Activated CD4-positive, alpha-beta T cell treated with anti-CD3 and anti-CD28 coated beads for 24 hours (primary cell): ENCODE measurements at places on chromosomes 13 and 19.

DNA sequence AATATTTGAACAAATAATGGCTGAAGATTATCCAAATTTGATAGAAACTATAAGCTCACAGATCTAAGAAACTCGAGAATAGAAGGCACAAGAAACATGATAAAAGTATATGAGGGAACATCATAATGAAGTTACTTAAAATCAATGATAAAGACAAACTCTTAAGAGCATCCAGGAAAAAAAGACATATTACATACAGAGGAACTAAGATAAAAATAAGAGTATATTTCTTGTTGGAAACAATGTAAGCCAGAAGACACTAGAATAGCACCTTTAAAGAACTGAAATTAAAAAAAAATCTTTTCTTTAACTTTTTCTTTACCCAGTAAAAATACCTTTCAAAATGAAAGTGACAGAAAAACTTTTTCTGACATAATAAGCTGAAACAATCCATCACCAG lies 356.4 kb downstream of the DNAJC15 start:
- DNase-seq, result no peak

GRCh38 chr13:36345438-36346221 lies 564 bp downstream of the SPART start:
- no peak for DNase-seq

- DNase-seq, result no peak
Measured at GRCh38 chr19:19214159-19214490, 2.4 kb downstream of the NCAN start.

DNA sequence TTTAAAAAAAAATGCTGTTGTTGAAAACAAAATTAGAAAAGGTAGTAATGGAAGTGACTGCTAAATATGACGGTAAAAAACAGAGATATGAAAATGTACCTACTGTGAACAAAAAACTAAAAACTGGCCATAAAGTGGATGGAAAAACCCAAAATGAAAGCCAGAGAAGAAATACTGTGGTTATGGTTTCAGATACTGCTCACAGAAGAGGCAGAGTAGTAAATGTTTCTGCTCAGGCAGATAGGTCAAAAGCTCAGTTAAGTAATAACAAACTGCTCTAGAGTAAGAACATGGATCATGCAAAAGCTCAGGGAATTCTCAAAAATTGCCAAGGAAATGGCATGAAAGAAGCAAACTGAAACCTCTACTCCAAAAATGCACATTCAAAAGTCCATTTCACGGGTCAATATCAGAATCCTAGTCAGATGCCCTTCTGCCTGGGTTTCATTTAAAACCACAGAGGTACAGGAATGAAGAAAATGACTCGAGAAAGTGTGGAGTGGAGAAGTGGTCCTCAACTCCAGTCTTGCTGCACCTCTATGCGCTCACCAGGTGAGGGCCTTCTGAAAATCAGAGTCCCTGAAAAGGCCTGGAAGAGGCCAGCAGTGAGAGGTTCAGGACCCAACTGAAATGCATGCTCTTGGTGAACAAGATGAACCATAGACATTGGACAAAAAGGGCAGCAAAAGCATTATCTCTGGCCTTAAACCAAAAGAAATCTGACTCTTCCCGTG lies 315.0 kb upstream of the SPRY2 start:
- no peak for DNase-seq

DNA sequence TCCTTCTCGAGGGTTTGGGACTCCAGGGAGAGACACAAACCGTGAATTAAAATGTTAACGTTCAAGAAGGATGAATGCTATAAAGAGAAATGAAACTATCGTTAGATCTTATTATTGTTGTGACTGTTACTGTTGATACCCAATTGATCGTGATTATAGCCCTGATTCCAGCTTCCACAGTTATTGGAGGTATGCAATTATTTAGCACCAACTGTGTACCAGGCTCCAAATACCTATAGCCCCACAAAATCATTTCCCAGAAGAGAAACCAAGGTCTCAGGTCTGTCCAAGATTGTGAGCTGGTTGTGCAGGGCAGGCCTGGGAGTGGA lies 30.1 kb upstream of the NFIC start:
- no peak for DNase-seq

DNA sequence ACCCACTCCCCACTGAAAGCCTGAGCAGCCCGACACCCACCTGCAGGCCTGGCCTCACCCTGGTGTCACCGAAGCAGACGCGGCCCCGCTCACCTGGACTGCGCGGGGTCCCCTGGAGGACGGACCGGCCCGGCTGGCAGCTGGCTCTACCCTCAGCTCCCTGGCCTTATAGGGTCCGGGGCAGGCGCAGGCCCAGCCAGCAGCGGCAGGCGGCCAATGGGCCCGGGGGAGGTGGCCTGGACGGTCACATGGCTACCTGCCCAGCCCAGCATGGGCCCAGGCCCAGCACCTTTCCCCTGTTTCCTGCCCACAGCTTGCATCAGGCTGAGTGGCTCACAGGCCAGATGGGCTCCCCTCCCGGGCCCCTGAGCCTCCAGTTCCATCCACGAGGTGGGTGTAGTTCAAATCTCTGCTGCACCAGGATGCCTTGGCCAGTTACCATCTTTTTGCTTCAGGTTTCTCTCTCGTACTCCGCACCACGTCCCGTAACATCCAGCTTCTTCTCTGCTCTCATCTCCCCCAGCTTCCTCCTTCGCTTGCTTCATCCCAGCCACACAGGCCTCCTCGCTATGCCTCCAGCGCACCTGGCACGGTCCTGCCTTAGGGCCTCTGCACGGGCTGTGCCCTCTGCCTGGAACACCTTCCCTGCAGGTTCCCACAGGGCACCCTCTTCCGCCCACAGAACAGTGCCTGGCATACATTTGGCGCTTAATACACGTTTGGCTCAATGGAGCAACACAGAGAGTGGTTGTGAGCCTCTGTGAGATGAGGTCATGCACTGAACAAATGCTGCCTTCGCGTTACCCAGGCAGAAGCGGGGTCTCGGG lies at the start of gene PLIN4:
Gene PLIN4, minus strand, starts transcription at position 142 of the 827 bp plus-strand sequence. CDS start 214 bp downstream, outside the sequence.
- no peak for DNase-seq

DNA sequence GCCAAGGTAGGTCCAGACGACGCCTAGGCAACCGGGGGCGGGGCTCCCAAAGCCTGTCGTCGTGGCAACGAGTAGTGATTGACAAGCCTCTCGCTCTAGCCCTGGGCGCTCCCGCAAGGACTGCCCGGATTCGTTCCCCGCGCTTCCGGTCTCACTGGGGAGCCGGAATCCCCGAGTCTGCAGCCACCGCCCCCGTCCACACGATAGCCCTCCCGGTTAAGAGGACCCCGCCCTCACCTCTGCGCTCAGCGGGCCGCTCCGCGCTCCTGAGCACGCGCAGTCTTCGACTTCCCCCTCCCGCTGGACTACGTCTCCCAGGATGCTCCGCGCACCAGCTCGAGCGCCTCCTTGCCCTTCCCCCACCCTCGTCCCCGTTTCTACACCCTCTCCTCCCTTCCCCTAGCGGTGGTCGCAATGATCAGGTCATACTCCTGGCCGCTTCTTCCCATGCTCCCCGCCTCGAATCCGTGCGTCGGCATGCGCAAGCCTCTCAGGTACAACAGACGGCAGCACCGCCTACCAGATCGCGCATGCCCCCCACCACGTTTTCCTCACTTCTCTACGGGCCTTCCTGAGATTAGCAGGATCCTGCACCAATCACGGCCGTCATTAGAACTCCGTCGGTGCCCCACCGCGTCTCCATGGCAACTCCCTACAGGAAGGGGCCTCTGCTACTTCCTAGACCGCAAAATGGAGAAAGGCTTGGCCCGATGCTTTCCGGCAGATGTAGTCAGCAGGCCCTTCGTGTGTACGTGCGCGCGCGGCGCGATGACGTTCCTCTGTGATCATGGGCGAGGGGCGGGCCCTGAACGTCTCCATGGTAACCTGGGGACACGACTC lies at the start of gene MZF1:
Gene MZF1, minus strand, starts transcription at position 518 of the 840 bp plus-strand sequence. CDS start 1,946 bp downstream, outside the sequence.
- DNase-seq, result peak; percentile 99

DNA sequence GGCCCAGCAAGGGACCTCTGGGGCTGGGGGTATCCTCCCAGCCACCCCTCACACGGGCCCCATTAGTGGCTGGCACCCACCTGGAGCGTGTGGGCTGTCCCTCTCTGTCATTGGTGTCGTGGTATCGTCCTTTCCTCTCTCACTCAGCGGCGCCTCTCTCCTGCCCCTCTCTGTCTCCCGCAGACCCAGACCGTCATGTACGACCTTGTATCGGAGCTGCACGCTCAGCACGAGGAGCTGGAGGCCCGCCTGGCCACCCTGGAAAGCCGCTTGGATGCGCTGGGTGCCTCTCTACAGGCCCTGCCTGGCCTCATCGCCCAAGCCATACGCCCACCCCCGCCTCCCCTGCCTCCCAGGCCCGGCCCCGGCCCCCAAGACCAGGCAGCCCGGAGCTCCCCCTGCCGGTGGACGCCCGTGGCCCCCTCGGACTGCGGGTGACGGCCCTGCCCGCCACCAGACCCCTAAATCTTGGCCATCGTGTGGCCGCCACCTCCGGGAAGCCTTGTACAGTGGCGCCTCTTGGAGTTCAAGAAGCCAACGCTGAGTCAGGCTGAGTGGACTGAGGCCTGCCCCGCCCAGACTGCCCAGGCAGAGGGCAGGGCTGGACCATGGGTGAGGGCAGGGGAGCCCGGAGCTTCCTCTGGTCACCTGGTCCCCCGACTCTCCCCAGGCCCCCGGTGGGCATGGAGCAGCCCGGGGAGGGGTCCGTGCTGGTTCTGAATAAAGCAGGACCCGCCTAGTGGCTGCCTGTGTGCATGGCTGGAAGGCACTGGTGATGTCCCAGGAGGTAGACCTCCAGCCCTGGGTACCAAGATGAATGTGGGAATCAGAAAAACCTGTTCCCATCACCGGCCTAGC lies 9.8 kb upstream of the ARRDC2 start:
- no peak for DNase-seq

DNA sequence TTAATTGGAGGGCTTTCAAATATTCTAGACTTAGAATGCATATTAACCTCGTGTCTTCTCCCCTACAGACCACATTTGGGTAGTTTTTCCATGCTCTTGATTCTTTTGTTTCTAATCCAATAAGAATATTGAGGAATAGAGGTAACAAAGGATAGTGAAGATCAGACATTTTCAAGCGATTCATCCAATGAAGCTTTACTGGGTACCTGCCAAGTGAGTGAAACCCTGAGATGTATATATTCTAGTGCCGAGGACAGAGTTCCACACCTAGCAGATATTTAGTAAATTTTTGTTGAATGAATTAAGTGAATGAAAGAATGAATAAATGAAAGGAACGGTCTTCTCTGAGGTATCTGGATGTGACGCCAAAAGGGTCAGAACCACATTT lies 442 bp upstream of the RFC3 start:
- no peak for DNase-seq

DNA sequence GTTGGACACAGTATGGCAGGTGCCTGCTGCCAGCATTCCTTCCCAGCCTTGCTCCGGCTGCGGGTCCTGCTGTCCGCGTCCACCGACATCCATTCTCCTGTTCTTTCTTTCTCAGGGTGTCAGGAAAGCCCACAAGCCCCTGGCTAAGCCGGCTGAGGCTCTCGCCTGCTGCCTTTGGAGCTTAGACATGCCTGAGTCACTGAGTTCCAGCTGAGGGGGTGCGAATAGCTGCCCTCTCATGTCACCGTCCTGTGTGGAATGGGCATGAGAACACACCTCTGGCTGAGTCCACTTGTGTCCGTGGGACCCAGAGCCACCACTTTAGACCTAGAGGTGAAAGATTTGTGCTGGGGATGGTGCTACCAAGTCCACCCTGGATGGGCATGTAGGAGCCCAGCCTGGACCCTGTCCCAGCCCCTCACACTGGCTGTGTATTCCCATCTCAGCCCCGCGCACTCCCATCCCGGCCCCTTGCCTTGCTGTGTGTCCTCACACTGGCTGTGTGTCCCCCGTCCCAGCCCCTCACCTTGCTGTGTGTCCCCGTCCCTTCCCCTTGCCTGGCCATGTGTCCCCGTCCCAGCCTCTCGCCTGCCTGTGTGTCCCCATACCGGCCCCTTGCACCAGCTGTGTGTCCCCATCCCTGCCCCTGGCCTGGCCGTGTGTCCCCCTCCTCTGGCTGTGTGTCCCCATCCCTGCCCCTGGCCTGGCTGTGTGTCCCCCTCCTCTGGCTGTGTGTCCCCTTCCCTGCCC lies 24.6 kb upstream of the IRS2 start:
- DNase-seq, result no peak

DNA sequence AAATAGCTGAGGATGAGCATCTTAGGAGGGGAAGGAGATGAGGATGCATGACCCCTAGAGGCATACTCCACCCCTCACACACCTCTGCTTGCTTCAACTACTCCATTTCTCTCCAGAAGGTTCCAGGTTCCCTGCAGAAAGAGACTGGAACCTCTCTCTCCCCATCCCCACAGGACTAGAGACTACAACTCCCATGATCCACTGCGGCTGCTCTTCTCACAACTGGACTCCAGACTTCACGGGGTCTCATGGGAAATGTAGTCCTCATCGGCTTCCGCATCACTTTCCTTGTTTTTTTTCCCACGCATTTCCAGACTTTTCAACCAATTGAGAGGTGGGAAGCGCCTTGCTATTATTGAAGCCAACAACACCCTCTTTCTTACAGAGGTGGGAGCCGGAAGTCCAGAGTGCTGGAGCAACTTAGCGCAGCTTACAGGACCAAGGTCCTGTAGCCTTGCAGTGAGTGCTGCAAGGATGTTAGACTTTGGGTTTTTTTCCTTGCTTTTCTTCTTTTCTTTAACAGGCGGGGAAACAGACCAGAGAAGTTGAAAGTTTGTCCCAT lies 13.9 kb upstream of the CACNG6 start:
- DNase-seq, result peak; percentile 46

DNA sequence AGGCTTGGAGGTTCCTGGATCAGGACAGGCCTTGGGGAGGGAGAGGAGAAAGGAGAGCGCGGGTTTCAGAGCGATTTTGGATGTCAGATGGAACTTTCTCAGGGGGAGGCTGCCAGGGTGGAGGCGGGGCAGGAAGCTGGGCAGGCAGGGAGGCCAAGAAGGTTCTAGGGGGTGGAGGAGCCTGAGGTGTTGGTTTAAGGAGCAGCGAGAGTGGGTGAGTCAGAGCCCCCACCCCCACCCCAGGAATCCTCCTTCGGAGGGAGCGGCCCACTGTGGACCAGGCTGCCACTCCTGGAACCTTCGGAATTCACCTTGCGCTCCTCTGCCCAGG lies 15.9 kb upstream of the NOP53 start:
- DNase-seq, result no peak

GRCh38 chr19:42089191-42089750 lies 13.3 kb downstream of the ZNF574 start:
- DNase-seq, result no peak

- no peak for DNase-seq
Measured at GRCh38 chr13:46605825-46606554, 53.0 kb downstream of the LRCH1 start.

- DNase-seq, result no peak
Measured at GRCh38 chr19:16527971-16528521, 14.2 kb downstream of the CHERP start.

DNA sequence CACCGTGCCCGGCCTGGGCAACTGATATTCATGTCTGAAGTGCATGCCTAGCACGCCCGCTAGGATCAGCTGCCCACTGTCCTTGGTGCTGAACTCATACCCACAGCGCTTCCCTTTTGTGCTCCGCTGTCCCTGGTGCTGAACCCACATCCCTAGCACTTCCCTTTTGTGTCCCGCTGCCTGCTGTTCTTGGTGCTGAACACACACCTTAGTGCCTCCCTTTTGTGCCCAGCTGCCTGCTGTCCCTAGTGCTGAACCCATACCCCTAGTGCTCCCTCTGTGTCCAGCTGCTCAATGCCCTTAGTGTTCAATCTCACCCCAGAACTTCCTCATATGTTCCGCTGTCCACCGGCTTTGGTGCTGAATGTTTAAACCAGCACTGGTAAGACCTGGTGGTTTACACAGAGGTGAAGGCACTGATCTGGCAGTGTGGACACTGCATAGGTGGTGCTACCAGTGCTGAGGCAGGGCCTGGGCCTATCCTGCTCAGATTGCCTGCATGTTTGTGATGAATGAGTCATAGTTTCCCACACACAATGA lies 26.3 kb upstream of the SIGLEC11 start:
- DNase-seq, result peak; percentile 70

- peak; percentile 85 for DNase-seq
Measured at GRCh38 chr19:2607712-2608601, 94.5 kb downstream of the GNG7 start.
